ENCODE measurements at places on chromosomes 11 and 22.

DNA sequence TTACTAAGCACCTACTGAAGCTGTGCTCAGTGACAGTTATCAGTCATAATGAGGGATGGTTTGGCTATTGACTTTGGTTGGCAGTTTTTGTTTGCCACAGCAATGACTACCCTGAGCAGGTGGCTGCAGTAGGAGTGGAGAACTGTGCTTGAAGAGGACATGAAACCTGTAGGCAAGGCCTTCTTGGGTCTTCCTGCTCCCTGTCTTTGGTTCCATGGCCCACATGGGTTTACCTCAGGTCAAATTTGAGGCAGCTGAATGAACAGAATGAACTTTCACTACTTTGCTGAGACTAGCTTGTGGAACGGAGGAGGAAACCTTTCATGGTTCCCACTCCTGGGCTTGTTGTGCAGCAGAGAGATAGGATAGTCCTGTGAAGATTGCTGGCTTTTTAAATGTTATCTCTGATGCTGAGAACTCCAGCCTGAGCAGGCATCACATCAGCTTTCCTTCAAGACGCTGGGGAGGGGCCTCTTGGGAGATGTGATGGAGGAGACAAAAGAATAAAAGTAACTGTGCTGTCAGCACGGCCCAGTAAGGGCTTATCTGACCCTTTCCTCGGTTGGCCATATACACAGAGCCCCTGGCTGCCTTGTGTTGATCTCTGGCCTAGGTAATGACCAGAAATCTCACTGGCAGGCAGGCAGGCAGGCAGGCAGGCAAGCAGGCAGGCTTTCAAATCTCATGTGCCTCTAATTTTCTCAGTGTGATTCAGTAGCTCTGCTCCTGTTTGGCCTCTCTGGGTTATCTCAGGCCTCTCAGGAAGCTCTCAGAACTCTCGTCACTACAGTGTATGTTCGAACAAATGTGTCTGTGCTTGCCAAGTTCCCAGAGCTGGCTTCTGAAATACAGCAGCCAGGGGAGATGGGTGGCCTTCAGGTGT lies 12.0 kb downstream of the STIM1 start:
- DNase-seq = peak; percentile 73

DNA sequence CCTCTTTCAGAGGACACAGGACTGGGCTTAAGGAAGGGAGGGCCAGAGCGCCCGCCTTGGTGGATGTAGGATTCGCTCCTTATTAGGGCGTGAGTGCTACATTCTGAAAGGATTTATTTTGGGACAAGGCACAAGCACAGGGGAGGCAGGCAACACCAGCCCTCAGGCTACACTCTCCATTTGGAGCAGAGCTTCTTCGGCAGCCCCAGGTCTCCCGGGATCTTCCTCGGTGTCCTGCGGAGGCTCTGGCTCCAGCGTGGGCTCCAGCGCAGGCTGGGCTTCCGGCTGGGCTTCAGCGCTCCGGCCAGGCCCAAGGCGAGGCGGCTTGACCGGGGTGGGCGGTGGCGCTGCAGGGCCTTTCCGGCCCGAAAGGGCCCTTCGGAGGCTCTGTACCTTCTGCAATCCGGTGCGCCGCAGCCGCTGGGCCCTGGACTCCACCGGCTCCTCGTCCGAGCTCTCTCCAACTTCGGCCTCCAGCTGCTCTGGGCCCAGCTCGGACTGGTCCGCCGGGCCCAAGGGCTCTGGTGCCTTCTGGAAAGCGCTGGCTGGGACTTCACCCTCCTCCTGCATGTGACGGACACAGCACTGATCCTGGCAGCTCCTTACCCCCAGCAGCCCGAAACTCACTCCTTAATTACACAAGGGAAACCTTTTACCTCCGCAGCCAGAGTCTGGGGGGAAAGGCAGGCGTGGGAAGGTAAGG lies 1.1 kb downstream of the CAVIN3 start:
- DNase-seq = peak; percentile 54

- peak; percentile 83 for DNase-seq
These were observed 398 bp upstream of the ATG16L2 start for GRCh38 chr11:72813740-72814285.

DNA sequence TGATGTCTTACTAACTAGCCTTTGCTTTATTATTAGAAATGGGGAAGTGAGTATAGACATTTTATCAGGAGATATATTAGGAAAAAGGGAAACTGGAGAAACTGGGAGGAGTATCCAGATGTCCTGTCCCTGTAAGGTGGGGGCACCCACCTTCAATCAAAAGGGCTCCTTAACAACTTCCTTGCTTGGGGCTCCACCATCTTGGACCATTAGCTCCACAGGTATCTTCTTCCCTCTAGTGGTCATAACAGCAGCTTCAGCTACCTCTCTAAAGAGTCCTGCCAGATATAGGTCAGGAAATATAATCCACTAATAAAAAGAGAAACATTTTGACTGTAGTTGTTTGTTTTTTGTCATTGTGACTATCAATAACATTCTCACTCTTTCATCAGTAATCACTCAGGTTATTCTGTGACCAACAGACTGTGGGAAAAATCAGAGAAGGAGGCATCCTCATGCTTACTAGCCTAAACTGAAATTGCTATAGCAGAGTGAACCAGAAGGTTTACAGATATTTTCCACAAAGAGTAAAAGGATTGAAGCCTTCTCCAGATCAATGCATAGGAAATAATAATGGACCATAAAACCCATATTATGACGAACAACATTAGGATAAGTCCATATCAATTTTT lies 10.4 kb downstream of the OR51B4 start:
- DNase-seq = peak; percentile 21

DNA sequence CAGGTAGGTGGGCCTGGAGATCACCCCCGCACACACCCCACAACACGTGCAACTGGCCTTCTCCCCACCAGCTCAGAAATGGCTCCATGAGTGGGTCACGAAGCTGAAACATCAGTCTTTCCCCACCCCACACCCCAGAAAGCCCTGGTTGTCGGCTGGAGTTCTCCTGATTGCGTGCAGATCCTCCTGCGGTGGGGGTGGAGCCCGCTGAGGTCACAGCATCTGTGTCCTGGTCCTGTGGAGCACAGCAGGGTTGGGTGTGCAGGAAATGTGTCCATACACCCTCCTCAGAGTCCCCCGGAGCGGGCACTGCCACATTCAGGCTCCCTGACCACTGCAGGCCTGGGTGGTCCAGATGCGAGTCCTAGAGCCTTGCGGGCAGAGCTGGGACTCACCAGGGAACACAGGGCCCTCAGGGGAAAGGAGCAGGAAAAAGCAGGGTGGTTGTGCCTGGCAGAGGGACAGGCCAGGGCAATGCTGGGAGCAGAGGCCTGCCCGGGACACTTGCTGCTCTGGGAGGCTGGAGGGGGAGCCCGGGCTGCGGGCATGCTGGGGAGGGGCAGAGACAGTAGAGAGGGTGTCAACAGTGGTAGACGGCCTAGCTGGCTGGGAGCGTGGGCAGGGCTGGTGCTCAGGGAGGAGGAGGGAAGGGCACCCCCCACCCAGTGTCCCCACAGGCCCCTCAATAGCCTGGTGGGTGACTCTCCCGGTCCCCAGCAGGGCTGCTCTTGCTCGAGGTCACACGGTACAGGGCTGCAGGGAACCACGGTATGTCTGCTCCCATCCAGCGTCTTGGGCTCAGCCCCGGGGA lies 42.4 kb upstream of the PPARA start:
- DNase-seq = no peak

DNA sequence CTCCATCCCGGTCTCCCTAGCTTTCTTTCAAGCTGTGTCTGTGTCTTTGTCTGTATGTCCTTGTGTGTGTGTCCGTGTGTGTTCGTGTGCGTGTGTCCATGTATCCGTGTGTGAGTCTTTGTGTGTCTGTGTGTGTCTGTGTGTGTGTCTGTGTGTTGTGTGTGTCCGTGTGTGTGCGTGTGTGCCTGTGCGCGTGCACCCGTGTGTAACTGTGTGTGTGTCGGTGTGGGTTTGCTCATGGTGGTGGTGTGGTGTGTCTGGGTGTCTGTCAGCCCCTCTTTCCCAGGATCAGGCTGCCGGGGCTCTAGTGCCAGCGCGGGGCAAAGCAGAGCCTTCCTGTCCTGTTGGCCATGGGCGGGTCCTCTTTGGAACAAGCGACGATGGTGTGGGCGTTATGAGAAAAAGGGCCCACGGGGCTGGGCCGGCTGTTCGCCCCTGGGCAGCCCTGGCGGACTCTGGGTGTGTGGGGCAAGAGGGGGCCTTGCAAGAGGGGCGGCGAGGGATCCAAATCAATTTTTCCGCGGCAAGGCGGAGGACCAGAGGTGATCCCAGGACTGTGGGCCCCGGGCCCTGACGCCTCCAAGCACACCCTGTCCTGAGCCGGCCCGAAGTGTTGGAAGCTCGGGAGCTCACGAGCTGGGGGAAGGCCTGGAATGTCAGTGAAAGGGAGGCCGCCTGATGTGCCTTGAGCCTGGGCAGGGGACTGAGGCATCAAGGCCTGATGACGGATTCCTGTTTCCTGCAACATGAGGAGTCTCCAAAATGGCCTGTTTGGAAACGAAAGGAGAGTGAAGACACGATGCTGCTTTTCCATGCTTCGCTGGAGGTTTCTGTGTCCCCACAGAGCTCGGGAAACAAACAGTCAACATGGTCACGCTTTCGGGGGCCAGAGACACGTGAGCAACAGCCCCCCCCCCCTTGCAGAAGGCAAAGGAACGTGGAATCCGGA lies 3929.2 kb upstream of the OR11H1 start:
- DNase-seq = no peak

- DNase-seq = no peak
These were observed 13.1 kb upstream of the HIKESHI start for GRCh38 chr11:86288776-86289507.

- DNase-seq = no peak
These were observed 189.8 kb upstream of the PITPNB start for GRCh38 chr22:28108851-28109250.

DNA sequence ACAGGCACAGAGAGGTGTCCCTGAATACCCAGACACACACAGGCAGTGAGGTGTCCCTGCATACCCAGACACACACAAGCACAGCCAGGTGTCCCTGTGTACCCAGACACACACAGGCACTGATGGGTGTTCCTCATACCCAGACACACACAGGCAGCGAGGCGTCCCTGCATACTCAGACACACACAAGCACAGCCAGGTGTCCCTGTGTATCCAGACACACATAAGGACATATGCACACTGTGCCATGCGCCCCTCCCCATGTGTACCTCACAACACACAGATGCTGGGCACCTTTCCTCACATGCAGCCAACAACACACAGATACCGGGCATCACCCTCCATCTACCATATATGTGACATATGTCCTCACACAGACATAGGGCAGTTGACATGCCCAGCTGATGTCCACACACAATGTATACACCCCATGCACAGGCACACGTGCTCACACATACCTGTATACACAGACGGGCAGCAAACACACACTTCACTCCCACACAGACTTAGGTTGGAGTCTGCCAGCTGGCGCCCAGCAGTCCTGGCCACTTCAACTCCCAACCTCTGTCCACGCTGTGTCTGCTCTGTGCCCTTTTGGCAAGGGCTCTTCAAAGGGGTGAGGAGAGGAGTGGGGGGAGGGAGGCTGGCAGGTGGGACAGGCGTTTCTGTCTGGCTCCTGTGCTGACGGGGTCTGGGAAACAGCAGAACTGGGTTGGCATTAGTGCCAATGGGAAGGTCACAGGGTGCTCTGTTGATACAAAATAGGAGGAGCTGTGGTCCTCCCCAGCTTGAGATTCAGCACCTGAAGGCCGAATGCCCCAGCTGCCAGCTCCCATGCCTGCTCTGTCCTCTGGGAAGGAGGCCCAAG lies 69.4 kb upstream of the ALX4 start:
- DNase-seq = no peak

GRCh38 chr11:110903378-110903777 lies 191.1 kb upstream of the ARHGAP20 start:
- DNase-seq = no peak

GRCh38 chr11:61555051-61555969 lies 25.6 kb downstream of the SYT7 start:
- DNase-seq = no peak

- DNase-seq = no peak
These were observed 9.8 kb downstream of the PPP6R3 start for GRCh38 chr11:68470304-68470811.

DNA sequence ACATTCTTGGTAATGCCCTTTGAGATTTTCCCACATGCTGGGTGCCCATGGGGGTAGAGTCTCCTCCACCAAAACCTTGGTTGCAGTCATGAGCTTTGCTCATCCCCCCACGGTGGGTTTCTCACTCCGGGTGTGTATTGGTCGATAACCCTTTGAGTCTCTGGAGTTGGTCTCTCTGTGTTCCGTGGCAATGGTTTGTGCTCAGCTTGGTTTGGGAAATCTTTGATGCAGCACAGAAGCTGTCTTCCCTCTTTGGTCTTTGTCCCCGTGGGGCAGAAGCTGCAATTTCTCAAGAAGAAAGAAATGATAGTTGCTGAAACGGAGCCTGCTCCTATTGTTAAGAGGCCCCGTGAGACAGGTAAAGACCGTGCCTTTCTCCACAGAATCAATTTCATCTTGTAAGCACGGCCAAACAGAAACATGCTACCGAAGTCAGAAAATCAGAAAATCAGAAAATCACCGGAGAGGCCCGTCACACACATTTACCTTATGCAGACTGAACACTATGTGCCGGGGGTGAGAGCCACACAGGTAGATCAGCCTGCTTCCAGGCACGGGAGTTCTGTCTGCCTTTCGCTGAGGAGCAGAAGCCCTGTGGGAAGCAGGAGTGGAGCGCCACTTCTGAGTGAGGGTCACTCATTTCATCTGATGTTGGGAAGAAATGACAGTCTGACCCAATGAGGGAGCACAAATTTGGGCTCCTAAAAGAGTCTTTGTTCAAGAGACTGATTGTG lies 186.1 kb downstream of the TBC1D22A start:
- DNase-seq = no peak

DNA sequence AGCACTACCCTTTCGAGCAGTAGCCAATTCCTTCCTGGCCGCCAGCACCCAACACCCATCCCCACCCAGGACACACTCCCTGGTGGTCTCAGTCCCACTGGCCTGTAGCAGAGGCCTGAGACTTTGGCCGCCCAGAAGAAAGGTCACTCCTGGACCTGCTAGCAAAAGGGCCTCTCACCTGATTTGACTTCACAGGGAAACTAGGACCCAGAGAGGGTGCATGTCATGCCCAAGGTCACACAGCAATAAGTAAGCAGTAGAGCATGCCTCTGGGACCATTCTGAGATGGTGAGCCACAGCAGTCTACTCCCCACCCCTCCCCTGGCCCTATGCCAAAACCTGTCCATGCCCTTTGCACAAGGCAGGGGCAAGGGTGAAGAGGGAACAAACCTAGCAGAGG lies 7.3 kb downstream of the ARRB1 start:
- no peak for DNase-seq

DNA sequence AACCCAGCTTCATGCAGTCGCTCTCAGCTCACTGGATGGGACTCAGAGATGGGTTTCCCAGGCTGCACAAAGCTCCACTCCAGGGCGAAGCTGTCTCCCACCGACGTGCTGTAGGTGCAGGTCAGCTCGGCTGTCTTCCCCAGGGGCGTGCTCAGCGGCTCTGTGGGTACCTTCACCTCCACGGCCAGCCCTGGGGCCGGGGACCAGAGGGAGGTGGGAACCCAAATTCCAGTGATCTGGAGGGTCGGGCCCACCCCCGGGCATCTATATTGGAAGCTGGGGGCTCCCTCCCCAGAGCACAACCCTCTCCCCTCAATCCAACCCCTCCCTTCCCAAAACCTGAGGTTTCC lies 689 bp downstream of the VSIG2 start:
- no peak for DNase-seq

DNA sequence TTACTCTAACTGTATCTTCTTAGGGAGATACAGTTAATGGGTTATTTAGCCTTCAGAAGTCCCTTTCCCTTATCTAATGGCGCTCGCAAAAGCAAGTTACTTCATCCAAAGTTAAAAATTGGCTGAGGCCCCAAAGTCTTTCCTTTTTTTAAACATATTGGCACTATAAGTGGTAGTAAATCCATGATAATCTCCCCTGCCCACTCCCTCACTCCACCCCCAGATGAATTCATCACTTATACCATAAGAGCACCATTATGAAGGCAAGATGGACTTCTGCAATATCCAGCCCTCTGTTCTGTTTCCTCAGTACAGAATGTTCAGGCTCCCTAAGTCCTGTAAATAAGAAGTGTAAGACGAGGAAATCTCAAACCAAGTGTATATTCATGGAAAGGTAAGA lies 37.7 kb downstream of the CHKA start:
- DNase-seq = no peak
